ENCODE measurements at places on chromosomes 2 and 18.

DNA sequence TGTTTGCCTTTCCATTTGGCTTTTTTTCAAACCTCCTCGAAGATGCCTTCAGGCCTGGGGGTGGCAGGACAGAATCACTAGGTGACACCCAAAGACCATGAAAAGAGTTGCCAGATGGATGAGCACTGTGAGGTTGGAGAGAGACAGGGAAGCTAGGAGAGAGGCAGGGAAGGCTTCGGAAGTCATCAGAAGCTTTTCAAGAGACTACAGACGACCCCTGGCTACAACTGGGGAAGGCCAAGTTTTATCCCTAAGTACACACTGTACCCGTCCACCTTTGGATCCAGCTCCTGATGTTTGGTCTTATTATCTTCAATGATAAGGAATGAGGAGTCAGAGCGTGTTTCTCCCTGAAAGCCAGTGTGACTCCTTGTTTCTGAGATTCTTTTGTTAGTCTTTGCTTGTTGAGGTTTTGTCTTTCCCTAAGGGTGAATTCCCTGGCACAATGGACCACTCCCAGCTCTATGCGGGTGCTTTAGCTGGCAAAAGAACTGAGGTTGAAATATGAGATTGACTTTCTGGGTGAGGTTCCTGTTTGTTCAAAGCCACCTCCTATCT is 33.4 kb upstream of the SLC9A2 start:
- DNase-seq = no peak

DNA sequence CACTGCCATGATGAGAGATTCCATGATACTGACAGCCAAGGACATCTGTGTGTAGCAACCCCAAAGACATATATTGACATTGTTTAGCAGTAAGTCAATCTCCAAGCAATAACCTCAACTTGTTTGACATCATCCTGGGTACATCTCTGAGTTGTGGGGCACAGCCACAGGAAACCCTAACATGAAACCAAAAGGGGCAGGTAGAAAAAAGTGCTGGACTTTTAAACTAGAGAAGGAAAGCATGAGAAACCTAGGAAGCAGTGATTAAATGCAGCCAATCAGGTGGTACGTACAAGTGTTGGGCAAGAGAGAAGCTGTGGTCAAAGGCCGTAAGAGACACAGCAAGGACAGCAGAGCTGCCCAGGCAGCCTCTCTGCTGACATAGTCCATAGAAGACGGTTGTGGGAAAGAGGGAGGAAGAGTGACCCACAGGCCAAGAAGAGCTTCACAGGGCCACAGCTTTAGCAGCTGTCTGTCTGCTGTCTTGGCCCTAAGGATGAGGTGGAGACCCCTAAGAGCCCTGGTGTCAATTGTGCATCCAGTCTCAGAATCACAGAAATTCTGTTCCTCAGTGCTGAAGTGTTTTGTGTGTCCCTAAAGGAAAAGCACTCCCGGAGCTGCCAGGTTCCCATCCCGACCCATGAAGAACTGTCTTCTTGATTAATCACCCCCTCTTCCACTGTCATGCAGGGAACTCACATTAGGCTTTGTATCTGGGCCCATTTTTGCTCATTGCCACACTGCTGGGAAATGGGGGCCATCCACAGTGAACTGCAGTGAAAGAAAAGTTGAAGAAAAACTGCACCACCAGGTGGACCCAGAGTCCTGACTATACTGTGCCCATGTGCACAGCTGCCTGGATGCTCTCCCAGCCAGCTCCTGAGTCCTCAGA is 25.4 kb upstream of the CHN1 start:
- DNase-seq = peak; percentile 58

GRCh38 chr2:240398661-240399267 is 36.7 kb upstream of the GPC1 start:
- no peak for DNase-seq

GRCh38 chr2:119688616-119689015 is 9.6 kb downstream of the TMEM177 start:
- no peak for DNase-seq

GRCh38 chr2:239445771-239446524 is 45.1 kb upstream of the HDAC4 start:
- no peak for DNase-seq

DNA sequence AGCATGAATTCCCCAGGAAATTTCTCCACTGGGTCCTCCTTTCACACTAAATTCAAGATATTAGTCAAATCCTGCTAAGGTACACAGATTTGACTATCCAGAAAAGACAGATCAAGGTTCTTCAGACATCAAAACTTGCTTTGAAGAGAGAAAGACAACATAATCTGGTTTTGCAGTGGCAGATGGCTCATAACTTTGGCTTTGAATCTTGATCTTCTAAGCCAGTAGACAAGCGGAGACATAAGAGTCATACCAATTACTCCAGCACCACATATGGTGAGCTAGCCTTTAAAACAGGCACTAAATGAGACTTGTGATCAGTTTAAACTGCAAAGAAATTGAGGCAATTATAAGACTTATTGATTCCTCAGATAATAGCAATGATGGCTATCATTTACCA is 29.3 kb downstream of the PDE11A start:
- no peak for DNase-seq

GRCh38 chr2:162011706-162012564 is 62.1 kb downstream of the DPP4 start:
- no peak for DNase-seq

DNA sequence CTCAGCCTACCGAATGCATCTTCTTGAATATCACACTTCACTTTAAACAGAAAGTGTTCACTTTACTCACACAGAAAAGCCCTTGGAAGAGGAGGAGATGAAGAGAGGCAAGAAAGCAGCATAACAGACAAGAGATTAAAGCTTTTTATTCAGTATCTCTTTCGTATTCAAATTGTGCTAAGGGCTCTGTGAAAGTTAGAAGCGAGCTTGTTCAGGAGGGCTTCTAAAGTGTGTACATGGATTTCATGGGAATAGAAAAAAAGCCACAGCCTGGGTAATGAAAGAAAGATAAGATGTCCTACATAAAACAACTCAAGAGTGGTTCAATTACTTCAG is 531.9 kb downstream of the TMEM182 start:
- no peak for DNase-seq

DNA sequence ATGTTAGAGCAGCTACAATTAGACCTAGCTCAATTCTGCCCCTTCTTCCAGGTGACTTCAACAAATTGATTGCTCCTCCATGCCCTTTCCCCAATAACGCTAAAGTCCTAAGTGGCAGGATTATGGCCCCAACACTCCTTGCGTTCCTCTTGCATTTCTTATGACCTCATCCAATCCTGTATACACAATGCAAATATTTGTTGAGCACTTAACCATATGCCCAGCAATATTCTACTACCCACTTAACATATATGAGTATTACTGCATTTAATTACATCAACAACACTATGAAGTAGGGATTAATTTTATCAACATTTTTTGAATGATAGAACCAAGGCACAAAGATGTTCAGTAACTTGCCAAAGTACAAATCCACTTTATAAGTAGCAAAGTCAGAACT is 54.2 kb upstream of the ACVR2A start:
- no peak for DNase-seq

GRCh38 chr2:25559148-25559547 is 114.2 kb downstream of the DTNB start:
- no peak for DNase-seq

DNA sequence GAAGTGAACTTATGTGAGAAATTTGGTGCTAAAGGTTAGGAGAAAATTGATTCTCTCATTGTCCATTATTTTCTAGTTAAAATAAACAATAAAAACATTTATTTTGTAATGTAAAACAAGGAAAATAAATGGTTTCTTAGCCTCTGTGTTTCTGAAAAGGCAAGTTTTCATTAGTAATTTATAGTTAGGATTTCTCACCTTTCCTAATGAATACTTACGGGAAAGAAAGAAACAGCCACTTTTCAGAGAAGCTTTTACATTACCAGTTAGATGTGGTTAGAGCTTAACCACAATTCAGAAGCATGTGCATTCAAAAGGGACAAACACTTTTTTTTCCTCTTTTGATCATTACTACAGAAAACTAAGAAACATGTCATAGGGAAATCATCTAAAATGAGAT is 18.8 kb downstream of the NEMP2 start:
- no peak for DNase-seq

GRCh38 chr18:14964002-14964401 is 216.0 kb downstream of the ANKRD30B start:
- DNase-seq = no peak

- DNase-seq = no peak
These were observed 113.9 kb downstream of the HNMT start for GRCh38 chr2:138078153-138078552.

DNA sequence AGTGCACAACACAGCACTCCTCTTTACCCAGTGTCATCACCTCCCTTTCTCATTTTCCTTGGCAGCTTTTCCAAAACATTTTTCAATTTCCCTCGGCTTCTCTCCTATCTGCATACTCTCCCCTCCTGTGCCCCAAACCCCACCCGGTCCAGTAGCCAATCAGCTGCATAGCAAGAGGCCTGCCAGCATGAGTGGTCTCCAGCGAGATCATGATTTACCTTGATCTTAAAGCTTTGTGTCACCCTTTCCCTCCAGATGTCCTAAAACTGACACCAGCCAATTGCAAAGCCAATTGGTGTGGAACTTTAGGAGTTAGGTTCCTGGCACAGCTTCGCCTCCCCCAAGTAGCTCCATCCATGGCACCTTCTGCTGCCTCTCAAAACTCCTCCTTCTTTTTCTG is 45.2 kb upstream of the SH3RF3 start:
- no peak for DNase-seq

- no peak for DNase-seq
These were observed 293.2 kb downstream of the PIEZO2 start for GRCh38 chr18:10856132-10856531.

- no peak for DNase-seq
These were observed 3.1 kb downstream of the GYPC start for GRCh38 chr2:126658905-126659561.

GRCh38 chr2:144796936-144797335 is 277.0 kb upstream of the ZEB2 start:
- no peak for DNase-seq

DNA sequence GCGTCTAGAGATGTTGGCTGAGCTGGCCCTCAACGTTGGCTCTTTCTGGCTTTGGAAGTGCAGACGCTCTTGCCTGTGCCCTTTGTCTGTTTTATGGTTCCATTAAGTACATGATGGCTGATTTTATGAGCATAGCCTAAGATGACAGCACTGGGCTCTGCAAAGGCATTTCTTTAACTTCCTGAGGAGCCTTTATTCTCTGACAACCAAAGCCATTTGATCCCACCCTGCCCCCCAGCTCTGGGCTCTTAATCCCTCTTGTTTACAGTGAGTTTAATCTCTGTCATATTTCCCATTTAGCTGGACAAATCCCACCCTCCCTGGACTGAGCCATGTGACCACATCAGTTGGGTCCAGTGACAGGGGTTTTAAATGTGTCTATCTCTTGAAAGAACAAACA is 195.9 kb downstream of the ACKR3 start:
- DNase-seq = no peak

- DNase-seq = no peak
These were observed 1.7 kb downstream of the SLC8A1 start for GRCh38 chr2:40450066-40450795.

GRCh38 chr2:30732376-30732775 is 74.9 kb downstream of the CAPN13 start:
- DNase-seq = no peak

- DNase-seq = no peak
These were observed 48.7 kb downstream of the TTC39C start for GRCh38 chr18:24063121-24063731.

GRCh38 chr2:152462779-152463178 is 127.8 kb downstream of the FMNL2 start:
- DNase-seq = no peak

DNA sequence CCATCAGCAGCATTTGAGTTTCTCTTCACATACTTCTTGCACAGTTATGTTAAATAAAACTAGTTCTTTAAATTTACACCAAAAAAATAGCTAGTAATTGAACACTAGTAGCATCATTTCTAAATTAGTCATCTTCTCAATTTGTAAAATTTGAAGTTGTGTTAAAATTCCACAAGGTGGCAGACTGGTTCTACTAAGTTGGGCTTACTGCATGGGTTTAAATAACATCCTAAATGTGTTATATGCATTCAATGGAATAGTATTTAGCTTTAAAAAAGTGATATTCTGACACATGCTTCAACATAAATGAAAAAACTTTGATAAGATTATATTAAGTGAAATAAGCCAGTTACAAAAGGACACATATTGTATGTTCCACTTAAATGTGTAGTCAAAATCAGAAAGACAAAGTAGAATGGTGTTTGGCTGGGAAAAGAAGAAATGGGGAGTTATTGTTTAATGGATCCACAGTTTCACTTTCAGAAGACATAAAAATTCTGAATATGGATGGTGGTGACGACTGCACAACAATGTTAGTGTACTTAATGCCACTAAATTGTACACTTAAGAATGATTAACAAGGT is 28.7 kb upstream of the RPRD1A start:
- DNase-seq = no peak

DNA sequence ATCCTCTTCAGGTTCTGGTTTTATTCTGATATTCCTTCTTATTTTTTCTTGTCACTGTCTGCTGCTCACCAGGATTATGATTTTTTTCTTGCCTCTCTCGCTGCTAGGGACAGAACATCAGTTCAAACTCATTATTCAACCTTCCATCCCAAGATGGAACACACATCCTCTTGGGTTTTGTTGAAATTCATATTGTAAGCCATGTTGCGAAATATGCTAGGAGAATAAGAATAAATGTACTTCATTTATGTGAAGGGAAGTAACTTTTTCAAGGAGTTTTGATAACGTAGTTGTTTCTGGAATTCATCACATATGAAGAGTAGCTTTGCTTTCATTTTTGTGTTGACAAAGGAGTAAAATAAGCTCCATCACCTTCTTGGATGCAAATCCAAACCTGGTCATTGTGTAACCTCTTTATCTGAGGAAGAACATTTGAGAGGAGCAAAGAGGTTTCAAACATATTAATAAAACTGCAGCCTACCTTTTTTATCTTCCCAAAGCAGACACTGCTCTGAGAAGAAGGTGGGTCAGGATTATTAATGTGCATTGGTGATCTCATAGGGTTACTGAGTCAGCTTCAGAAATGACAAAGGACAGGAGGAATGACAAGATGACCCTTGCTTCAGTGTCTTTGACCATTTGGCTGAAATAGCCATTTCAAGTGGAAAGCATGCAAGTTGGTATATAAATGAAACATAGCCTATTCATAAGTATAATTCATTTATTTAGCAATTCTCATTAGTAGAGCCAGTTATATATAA is 280.0 kb downstream of the GULP1 start:
- no peak for DNase-seq

Measured in NCI-H510A (cell line).